ENCODE measurements at places on chromosomes 4 and X.

DNA sequence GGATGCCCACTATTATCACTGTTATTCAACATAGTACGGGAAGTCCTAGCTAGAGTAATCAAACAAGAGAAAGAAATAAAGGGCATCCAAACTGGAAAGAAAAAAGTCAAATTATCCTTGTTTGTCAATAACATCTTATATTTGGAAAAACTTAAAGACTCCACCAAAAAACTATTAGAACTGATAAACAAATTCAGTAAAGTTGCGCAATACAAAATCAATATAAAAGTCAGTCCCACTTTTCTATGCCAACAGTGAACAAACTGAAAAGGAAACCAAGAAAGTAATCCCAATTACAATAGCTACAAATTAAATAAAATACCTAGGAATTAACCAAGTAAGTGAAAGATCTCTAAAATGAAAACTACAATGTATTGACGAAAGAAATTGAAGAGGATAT is 321.3 kb downstream of the LDB2 start:
- DNase-seq, result no peak

DNA sequence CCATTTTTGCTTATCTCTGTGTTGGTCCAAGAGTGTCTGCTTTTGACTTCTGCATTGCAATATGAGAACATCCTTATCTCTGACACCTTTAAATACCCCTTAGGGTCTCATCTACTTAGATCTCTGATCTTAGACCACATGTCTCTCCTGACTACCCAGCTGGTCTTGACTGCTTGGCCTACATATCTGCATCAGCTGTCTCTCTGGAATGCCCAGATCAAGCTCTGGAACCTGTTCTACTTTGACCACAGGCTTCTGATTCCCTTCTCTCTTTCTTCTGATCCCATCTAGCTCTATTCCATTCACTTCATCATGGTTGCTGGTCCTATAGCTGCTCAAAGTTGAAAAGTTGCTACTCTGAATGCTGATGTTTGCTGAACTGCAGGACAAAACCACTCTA is 301.2 kb downstream of the MAPK10 start:
- no peak for DNase-seq

- no peak for DNase-seq
Measured at GRCh38 chr4:16814361-16814760, 84.1 kb downstream of the LDB2 start.

- no peak for DNase-seq
Measured at GRCh38 chr4:169851750-169852149, 94.0 kb upstream of the HPF1 start.
